Stimulated activated CD8-positive, alpha-beta memory T cell treated with anti-CD3 and anti-CD28 coated beads, Interleukin-4, amount 100 ng/mL, for 1 hour (primary cell): ENCODE measurements at places on chromosomes 5 and 9.

DNA sequence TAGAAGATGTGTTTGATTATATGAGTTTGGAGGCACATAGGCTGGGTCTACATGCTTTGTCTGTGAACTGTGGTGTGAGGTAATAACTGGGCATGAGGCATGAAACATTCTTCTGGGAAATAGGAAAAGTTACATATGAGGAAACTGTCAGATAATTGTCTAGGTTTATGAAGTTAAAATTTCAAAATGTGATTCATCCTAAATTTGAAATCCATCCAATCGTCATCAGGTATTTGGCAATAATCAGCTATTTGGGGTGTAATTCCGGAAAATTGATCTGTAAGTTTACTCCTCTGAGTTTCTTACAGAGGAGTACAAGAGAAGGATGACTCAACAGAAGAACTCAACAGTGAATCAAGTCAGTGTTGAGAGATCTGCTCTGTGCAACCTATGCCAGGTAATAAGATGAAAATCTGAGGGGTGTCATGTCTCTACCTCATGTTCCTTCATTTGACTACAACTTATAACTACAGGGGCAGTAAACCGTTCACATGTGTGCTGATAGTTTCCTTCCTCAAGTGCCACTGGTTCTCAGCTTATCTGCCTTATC lies 1171.6 kb upstream of the CDH18 start:
- no peak for DNase-seq

DNA sequence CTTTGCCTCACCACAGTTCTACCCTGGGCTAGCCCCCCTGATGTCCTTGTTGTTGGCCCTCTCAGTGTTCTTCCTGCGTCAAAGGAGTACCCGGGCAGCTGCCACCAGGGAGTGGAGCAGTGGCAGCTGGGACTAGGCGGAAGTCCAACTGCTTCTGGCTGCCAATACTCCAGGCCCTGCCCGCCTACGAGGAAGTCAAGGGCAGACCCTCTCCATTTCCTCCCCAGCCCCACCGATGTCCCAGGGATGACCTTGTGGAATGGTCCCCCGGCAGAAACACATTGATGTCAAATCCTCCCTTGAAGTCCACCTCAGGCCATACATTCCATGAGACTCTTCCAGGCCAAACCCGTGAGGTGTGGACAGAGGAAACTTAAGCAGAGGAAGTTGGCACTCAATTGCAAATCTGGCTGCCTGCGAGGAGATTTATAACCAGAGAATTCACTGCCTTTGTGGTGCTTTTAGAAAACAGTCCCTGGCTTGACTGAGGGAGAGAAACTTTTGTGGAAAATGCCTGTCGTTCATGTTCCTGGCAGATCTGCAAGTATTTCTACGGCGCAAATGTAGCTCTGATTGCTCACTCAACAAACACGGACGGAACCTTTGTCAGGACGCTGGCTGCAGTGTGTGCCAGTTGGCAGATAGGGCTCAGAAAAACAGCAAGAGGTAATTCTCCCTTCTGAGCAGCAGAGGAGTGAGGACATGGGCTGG lies 339.7 kb downstream of the RAB3C start:
- DNase-seq: no peak

- no peak for DNase-seq
Measured at GRCh38 chr5:40680741-40681362, 1.1 kb downstream of the PTGER4 start.

DNA sequence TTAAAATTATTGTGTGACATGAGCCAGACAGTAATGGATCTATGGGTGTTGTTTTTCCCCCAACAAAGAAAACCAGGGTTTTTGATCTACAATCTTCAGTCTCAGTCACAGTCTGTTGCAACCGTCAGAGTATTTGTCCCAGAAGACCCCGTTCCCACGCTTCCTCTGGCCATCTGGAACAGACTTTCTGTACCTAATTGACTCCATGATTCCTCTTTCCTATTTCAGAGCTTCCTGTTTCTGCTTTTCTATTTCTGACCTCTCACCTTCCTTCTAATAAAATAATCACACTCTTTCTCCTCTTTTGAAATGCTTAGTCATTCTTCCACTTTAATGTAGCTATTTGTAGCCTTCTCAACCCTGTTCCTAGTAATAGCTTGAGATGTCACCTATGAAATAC lies 1044.8 kb downstream of the DTWD2 start:
- DNase-seq: no peak

DNA sequence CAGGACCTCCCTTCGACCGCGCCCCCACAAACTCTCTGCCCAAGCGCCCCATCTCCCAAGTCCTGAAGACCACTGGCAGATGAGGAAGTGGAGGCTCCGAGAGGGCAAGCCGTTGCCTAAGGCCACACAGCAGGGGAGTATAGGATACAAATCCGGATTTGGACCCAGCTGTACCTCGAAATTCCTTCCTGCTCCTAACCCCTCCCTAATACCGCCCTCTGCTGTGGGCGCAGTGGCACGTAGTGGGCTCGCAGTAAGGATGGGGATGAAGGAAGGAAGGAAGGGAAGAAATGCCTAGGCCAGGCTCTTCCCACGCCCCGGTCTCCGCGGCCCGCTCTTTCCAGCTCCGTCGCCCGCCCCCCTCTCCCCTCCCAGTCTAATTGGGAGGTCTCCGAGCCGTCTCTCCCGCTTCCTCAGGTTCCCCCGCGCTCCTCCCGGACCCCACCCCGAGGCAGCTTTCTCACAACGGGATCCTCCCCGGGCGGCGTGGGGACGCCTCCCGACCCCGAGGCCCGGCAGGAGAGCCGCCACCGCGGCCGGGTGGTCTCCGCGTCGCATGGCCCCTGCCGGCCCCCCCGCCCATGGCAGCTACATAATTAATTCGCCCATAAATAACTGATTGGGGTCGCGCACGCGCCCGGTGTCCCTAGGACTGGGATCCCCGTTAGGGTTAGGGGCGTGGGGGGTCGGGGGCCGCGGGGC lies 138.9 kb downstream of the C9orf50 start:
- no peak for DNase-seq

DNA sequence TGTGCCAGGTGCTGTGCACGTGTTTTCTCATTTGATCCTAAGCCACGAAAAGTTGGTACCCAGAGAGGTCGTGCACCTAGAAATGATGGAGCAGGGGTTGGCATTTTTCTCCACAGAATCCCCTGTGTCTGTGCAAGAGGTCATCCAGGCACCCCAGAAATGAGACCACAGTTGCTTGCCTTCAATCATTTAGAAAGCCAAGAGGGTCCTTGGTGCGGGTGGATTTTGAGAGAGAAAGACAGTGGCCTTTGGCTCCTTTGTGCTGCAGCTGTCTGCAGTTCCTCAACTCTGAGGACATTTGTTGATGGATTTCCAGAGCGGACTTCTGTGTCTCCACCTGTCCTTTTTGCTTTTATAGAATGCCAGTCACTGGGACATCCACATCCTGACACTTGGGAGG lies 33.8 kb upstream of the SPRY4 start:
- no peak for DNase-seq

GRCh38 chr9:34362614-34363214 lies 14.0 kb downstream of the MYORG start:
- no peak for DNase-seq

DNA sequence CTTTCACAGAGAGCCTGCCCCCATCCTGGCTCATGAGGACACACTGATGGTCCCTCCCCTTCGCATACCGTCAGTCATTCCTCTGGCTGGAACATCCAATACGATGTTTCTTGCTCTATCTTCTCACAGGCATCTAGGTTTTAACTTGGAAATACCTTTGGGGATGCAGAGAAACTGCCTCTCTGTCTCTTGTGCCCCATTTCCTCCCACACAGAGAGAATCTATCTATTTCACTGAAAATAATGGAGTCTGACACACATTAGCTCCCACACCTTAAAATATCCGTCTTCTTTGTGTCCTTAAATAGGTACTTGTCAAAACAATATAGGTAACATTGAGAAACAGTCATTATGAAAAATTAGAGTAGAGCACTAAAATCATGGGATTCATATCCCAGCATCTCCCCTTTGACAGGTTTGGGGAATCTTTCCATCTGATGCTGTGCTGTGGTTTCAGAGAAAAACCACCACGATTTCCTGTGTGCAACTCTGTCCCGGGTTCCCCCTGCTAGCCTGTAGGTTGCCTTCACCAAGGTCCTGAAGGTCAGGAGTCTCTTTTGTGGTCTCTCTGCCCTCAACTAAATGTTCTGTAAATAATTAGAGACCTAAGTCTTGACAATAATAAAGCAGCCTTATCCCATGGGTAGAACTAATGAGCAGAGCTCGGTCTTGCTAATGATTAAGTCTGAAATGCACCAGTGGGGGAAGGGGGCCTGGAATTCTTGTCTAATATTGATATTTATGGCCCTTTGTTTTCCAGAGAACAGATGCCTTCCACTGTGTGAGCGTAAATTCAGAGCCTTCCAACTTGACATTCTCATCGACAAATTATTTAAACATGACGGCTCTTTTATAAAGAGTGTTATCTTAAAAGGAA lies 371.0 kb downstream of the ICE1 start:
- DNase-seq: no peak

DNA sequence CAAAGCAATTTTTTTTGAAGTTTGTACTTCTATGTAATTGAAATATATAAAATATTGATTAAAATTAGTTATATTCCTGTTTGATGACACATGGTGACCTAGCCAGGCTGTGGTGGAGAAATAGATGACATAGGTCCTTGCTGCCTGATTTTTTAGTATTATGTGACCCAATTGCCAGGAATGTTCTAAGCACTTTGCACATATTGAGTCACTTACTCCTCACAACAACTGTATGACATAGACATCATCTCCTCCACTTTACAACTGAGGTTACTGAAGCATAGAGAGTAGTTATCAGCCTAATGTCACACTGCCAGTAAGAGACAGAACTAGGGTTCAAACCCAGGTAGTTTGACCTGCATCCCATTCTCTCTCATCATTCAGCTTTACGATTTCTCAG lies 26.2 kb upstream of the SNX18 start:
- no peak for DNase-seq

DNA sequence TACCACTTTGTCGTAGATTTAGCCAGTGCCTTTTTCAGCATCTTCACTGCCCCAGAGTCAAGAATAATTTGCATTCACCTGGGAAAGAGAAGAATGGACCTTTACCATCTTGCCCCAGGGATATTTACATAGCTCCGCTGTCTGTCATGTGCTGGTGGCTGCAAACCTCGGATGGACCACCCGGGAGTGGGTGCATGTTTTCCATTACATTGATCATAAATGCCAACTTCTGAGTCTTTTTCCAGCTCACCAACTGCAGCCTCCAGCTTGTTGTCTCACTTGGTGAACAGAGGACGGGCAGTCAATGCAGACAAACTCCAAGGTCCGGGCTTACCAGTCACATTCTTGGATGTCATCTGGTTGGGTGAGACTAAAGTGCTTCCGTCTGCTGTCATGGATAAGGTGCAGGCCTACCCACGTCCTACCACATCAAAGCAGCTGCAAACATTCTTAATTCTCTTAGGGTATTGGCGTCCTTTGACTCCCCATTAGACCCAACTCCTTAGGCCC lies 155.8 kb upstream of the APC start:
- no peak for DNase-seq

GRCh38 chr5:16867577-16867953 lies 68.5 kb downstream of the MYO10 start:
- DNase-seq: no peak

GRCh38 chr9:18692268-18692667 lies 218.3 kb downstream of the ADAMTSL1 start:
- no peak for DNase-seq

- DNase-seq: no peak
Measured at GRCh38 chr5:91707521-91707841, 324.4 kb upstream of the ARRDC3 start.

DNA sequence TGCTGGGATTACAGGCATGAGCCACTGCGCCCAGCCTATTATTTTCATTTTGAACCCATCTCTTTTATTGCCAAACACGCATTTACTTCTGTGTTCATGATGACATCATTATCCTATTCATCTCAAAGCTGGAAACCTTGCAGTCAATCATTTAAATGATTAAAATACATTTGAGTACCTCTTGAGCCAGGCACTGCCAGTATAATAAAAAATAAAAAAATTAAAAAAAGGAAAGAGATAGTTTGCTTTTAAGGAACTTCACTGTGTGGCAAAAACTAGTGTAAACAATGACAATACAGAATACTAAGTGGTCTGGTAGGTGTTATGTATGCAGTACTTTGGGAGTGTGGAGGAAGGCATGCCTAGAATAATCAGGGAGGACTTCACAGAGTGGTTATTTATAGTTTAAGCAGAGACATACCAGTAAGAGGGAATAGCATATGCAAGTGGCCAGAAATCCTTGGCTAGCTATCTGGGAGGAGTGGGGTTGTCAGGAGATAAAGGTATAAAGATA lies 8.6 kb downstream of the NSD1 start:
- DNase-seq: no peak

DNA sequence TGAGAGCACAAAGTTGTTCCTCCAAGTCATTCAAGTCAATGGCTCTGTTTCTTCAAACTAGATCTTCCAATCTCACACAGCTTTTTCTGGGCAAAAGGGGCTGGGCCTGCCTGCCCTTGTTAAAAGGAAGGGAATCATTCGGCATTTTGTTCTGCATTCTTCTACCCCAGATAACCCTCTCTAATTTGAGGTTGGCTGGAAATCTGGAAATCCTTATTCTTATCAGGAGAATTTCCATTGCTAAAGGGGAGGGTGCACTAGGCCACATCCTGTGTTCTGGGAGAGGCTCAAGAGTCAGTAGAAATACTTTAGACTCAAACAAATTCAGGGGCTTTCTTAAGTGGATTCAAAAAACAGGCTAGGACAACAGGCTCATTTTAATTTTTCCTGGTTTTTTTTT lies 384.7 kb upstream of the ZNF462 start:
- DNase-seq: no peak

DNA sequence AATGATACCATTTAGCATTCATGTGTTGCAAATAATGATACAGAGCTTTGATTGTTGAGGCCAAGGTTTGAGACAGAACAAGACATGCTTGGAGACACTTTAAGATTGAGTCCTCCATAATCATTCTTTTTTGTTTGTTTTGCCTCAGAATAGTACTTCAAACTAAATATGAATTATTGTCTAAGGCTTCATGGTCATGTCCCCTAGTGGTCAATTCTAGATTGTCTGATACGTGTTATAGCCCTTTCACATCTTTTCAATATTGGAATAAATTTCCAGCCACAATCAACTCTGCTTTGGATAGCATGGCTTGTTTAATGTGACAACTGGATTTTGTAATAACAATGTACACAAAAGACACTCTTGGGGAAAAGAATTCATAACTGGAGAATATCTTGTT lies 64.2 kb downstream of the PRLR start:
- no peak for DNase-seq

DNA sequence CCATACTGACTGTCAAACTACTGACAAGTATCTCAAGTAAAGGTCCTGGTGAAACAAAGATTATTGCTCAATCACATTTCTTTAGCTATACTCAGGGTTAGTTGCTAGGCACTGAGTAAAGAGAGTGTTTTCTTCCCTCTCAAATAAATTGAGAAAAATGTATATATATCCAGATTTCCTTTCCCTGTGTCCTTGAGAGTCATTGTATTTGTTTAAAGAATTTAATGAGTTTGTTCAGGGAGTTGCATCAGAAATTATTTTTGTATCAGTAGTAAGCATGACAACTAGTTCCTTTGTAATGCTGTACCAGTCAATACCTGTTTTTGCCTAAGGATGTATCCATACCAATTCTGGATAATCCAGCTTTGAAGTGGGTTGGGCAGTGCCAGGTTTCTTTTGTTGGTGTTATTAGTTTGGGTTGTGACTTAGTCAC lies 3.2 kb upstream of the ANKHD1 start:
- no peak for DNase-seq

GRCh38 chr9:16202221-16202620 lies 649.4 kb downstream of the CCDC171 start:
- no peak for DNase-seq

- DNase-seq: peak; percentile 3
Measured at GRCh38 chr9:126915281-126915816, 767 bp downstream of the RALGPS1 start.

- no peak for DNase-seq
Measured at GRCh38 chr9:72675586-72675985, 154.2 kb downstream of the TMC1 start.
